Right ventricle myocardium inferior (tissue), 1 donor: ENCODE measurements at places on chromosomes 16 and 17.
A peak's percentile ranks its signal among the peaks of the same experiment; 100 is the strongest.

GRCh38 chr17:49472527-49472926 lies 22.6 kb upstream of the NGFR start:
- no peak for DNase-seq

DNA sequence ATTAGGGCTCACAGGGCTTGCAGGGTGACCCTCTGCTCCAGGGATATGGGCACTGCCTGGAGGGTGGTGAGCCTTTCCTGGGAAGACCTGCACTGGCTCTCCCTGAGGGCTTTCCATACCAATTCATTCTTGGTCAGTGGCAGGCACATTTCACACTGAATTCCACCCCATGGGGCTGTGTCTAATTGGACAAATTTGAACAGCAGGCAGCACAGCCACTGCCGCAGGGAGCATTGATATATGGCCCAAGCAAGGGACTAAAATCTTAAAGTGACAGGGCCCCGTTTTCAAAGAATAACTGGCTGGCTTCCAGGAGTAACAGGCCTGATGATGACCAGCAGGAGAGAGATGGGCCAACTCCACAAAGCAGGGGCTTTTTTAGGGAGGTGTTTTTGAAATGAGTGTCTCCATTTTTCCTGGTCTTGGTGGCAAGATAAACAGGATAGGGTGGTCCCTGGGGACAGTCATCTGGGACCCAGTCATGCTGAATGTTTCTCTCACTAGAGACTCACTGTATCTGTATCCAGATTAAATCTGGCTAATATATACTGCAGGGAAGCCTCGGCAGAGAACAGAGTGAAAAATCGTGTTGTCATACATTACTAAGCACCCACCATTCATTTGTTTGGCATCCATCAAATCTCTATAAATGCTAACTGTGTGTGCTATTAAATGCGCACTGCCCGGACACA lies 74.1 kb upstream of the TBX2 start:
- no peak for DNase-seq

- DNase-seq: no peak
These were observed 80.8 kb downstream of the OMG start for GRCh38 chr17:31216031-31216751.

DNA sequence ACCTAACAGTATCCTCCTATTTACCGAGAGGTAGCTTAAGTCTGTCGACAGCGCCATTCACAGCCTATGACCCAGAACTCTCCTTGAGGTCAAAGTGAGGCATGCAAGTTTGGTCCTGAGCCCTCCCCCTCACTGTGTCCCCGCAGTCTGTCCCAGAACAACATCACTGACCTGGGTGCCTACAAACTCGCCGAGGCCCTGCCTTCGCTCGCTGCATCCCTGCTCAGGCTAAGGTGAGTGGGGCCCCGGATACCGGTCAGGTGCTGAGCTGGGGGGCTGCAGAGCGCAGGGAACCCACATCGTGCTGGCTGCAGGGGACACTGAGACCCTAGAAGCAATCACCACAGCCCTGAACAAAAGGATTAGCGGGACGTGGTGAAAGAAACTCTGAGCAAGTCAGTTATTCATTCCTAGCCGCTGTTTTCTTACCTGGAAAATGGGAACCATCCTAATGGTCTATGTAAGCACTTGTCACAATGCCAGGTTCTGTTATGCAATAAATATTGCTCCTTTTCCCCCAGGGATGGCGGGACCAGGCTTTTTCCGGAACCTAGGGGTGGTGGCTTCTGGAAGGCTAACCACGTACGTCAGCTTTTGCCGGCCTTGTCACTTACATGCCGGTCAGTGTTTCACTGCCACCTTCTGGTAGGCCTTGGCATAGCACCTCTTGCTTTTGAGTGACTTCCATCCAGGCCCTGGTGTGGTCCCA lies 23.8 kb downstream of the DEXI start:
- DNase-seq: peak; percentile 94

DNA sequence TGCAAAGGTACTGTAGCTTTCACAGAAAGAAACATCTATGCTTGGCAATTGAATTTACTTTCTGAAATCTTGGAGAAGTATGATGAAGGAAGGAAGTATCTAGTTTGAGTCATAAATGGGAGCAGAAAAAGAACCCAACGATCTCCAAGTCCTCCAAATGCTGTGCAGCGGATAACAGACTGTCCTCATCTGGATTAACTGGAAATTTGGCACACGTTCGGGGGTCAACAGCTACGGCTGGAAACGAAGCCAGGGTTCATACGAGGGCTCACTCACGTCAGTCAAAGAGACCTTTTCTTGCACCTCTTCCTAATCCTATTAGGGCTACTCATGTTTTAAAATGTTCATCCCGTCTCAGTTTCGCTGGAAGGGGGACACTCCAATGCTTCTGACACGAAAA lies 152.0 kb downstream of the ZFHX3 start:
- DNase-seq: no peak

DNA sequence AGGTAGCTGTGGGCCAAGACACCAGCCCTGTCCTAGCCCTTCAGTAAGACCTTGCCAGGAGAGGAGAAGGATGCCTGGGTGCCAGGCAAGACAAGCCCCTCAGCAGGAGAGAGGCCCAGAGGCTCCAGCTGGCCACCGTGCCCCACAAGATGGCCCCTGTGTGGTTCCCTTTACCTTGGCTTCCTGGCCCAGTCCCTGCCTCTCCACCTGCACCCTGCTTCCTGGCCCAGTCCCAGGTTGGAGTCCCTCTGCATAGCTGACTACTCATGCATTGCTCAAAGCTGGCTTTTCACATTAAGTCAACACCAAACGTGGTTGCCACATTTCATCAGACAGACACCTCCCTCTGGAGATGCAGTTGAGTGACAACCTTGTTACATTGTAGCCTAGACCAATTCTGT lies 4.0 kb downstream of the SYNGR3 start:
- no peak for DNase-seq

- DNase-seq: no peak
These were observed 22.3 kb downstream of the CDR2 start for GRCh38 chr16:22352140-22352539.

DNA sequence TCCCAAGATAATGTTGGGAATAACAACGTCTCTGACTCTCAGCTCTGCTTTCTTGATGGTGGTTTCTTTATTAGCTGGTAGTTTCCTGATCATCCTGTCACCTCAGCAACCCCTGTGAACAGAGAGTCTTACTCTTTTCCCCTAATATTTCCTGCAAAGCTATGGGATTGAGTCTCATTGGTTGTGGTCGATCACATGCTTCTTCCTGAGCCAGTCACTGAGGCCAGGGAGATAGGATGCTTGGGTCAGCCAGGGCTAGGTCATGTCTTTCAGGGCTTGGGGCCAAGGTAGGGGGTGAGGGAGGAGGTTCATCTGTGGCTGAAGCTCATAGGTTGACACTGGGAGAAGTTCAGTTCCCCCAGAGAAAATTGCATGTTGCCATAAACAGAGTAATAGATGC lies 114.3 kb downstream of the ABCC1 start:
- no peak for DNase-seq

DNA sequence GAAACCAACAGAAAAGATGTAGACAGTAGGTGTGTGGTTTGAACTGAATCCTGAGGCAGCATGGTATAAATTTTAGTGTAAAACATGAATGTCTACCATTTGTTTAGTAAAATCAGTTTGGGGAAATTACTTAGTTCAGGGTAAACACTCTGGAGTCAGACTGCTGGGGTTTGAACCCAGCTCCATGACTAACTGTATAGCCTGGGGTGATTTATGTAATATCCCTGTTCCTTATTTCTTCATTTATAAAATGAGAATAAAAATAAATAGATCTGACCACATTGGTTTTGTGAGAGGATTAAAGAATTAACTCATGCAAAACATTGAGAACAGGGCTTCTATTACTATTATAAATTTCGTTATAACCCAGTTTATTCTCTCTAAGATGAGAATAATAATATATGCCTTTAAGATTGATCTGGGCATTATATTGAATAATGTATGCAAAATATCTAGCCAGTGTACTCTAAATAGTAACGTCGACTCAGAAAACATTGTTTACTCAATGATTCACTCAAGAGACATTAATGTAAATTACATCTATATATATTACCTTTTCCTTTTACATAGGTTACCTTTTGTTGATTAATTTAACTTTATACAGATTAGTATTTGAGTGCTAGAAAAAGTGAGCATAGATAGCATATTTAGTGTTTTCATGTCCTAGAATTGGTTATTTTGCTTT lies 120.6 kb upstream of the KCNJ16 start:
- no peak for DNase-seq

DNA sequence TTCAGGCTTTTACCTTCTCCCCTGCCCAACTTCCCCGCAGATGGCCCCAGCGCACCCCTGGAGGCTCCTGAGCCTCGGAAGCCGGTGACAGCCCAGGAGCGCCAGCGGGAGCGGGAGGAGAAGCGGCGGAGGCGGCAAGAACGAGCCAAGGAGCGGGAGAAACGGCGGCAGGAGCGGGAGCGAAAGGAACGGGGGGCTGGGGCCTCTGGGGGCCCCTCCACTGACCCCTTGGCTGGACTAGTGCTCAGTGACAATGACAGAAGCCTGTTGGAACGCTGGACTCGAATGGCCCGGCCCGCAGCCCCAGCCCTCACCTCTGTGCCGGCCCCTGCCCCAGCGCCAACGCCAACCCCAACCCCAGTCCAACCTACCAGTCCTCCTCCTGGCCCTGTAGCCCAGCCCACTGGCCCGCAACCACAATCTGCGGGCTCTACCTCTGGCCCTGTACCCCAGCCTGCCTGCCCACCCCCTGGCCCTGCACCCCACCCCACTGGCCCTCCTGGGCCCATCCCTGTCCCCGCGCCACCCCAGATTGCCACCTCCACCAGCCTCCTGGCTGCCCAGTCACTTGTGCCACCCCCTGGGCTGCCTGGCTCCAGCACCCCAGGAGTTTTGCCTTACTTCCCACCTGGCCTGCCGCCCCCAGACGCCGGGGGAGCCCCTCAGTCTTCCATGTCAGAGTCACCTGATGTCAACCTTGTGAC lies 3.6 kb downstream of the MAPK7 start:
- DNase-seq: no peak

- DNase-seq: no peak
These were observed 382 bp downstream of the PITPNA start for GRCh38 chr17:1562176-1562643.

DNA sequence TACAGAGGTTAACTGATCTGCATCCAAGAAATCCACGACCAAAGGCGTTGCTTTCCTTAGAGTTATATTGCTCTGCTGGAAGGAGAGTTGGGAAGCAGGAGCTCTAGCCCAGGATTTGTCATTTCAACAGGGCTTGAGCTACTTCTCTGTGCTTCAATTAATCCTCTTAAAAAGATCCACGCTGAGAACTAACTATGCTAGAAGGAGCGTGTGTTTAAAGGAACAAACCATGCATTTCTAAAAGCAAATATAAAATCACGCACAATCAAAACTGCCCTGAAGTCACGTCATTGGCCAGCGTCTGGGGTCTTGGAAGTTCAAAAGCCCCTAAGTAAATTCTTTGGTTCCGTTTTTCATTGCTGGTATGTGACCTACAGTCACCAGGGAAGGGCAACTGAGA lies 1.1 kb downstream of the ARL6IP1 start:
- no peak for DNase-seq

DNA sequence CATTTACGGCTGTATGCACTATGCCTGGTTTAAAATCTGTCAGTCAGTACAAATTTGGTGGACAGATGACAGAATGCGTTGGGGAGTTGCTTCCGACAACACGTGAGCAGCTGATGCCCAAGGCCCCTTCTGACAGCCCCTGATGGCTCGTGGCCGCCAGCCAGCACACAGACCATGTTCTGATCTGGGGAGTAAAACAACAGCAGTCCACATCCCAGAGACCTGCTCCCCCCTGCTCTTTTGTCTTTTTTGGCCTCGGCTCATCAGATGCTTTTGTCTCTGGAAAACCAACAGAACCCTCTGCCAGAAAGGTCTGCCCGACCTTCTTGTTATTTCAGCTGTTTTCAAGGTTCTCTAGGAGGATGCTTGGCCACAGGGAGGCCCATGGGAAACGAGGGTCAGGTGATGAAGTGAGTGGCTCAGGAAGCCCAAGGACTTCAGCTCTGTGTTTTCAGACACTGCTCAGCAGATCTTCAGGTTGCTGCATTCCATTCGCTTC lies 10.8 kb downstream of the ARSG start:
- no peak for DNase-seq

DNA sequence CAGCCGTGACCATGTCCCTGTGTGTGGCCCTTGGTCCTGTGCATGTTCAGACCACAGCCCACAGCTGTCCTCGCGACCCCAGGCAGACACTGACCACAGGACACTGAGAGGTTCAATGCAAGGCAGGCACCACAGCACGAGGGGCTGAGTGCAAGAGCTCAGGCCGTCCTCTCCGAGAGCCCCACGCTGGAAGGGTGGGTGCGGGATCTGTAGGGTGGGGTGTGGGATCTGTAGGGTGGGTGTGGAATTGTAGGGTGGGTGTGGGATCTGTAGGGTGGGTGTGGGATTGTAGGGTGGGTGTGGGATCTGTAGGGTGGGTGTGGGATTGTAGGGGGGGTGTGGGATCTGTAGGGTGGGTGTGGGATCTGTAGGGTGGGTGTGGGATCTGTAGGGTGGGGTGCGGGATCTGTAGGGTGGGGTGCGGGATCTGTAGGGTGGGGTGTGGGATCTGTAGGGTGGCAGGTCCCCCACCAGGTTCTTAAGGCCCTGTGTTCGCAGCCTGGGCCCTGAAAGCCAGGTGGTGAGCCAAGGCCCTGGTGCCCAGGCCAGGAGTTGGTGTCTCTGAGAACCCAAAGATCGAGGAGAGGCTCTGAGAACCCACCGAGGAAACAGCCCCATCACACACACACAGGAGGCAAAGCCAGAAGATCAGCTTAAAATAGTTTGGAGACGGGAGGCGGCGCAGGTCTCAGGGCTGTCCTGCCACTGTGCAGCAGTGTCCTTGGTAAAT lies 48.2 kb downstream of the METRNL start:
- DNase-seq: no peak

GRCh38 chr16:27726621-27727261 lies 176.8 kb downstream of the KATNIP start:
- DNase-seq: no peak

- DNase-seq: no peak
These were observed 13.6 kb upstream of the PPM1D start for GRCh38 chr17:60586288-60586974.

DNA sequence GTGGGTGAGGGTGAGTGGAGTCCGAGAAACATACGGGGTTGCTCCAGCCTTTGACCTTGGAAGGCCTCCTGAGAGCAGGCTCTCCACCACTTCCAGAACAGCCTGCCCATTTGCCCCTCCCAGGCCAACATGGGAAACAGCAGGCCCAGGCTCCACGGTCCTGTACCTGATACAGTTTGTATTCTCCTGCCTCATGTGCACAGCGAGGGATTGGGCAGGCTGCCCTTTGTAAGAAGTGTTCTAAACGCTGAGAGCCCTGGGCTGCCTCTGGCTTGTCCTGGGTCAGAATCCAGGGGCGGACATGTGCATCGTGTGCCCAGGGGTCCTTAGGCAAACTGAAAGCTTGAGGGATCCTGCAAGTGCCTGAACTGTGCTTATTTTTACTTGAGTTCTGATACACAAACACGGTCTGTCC lies 3.4 kb upstream of the CBX2 start:
- DNase-seq: no peak

- no peak for DNase-seq
These were observed 75.1 kb upstream of the GOT2 start for GRCh38 chr16:58809213-58809612.

GRCh38 chr17:65222214-65222738 lies 85.1 kb downstream of the RGS9 start:
- no peak for DNase-seq

GRCh38 chr17:29246628-29247027 lies at the start of gene CRYBA1:
CRYBA1 (plus strand) TSS chr17:29246859; CDS start chr17:29246864, 5 bp downstream.
- no peak for DNase-seq

GRCh38 chr16:72419638-72420037 lies 247.7 kb upstream of the PMFBP1 start:
- no peak for DNase-seq
